ENCODE measurements at places on chromosomes 6 and 20.

- peak; percentile 41 for DNase-seq
Observed at GRCh38 chr6:88179692-88180091, 13.5 kb upstream of the CNR1 start.

- DNase-seq: no peak
Observed at GRCh38 chr6:169324656-169325459, 71.2 kb upstream of the THBS2 start.

DNA sequence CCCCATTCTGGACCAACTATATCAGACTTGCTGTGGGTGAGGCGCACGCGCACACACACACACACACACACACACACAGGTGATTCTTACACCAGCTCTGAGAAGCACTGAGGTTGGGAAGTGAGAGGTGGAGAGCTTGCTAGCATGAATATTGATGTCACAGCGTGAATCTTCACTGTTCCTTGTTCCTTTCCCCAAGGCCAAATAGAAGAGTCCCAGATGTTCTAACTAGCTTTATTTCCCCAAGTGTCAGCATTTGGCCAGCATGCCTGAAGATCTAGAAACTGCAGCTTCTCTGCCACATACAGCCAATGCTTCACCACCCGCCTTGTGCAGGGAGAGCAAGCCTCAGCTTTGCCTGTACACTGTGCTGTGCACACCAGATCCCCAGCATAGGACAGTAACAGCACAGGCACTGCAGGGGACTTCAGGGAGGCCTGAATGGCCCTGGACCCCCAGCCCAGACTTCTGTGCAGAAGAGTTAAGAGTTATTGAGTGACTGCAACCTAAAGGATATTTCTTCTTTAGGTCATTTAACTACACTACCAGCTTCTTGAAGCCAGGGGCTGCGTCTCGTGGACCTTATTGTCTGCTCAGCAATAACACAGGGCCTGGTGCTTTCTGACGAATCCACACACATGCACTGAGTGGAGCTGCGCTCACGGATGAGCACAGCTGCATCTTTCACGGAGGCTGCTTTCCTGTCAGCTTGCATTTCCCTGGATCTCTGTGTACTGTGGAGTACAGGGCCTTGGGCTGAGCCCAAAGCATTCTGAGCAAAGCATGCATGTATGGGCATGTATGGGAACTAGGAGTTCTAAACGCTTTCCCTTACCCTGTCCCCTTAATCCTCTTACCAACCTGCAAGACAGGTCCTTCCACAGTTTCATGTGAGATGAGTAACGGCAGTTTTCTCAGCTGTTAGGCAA lies 13.9 kb upstream of the CD93 start:
- no peak for DNase-seq

- no peak for DNase-seq
Observed at GRCh38 chr6:52157301-52157941, 28.8 kb upstream of the IL17A start.

GRCh38 chr6:163404825-163405265 lies 9.7 kb upstream of the QKI start:
- DNase-seq: no peak

Data from GM23338 (cell line).